ENCODE measurements at places on chromosomes 16 and 17.
A peak's percentile ranks its signal among the peaks of the same experiment; 100 is the strongest.

DNA sequence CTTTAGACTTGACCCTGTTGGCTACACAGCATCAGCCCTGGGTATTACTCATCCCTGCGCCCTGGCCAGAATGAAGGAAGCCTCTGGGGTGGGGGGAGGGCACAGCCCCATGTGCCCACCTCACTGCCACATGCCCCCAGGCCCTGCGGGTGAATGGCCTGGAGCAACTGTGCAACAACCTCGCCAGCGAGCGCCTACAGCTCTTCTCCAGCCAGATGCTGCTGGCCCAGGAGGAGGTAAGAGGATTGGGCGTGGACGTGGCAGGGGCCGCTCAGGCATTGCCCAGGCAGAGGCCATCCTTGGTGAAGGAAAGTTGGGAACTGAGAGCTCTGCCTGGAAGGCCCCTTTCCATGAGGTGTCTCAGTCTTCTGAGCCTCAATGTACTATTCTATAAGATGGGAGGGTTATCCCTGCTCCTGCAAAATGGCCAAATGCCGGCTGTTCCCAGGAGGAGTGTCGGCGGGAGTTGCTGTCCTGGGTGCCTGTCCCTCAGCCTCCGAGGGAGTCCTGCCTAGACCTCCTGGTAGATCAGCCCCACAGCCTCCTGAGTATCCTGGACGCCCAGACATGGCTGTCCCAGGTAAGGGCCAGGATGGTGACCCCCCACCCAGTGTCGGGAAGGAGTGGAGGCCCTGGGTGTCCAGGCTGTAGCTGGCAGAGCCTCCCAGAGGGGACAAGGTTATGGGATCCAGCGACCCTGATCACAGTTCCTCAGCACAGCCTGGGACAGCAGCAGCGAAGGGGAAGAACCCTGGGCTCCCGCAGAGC is 8.9 kb downstream of the MYO15B start:
- DNase-seq: no peak

GRCh38 chr17:74971842-74972106 is 785 bp downstream of the HID1 start:
- no peak for DNase-seq

DNA sequence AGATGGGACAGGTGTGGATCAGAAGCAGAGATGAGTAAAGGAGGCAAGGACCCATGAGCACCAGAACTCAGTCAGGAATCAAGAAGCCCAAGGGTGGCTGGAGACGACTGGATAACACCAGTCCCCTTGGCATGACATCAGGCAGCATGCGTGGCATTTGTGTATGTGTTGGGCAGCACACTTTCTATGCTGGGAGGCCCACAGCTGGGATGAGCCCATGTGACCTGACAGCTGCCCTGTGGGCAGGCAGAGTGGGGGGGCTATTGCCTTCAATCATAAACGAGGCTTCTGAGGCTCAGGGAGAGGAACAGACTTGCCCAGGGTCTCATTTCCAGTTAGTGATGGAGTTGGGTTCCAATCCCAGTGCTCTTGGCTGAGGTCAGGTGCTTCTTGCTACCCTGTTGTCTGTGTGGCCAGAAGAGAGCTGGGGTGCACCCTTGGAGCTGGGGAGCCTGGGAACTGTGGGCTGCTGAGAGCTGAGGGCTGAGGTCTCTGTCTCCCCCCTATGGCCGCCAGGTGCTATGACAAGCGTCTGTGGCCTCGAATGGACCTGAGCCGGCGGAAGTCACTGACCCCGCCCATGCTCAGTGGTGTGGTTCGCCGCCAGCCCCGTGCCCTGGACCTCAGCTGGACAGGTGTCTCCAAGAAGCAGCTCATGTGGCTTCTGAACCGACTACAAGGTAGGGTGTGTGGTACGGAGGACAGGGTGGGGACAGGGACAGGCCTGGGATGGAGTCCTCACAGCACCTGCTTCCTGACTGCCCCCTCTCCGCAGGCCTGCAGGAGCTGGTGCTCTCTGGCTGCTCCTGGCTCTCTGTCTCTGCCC is 7.1 kb upstream of the ORAI3 start:
- peak; percentile 84 for DNase-seq

GRCh38 chr16:14215941-14216340 is 144.8 kb downstream of the MRTFB start:
- DNase-seq: no peak

DNA sequence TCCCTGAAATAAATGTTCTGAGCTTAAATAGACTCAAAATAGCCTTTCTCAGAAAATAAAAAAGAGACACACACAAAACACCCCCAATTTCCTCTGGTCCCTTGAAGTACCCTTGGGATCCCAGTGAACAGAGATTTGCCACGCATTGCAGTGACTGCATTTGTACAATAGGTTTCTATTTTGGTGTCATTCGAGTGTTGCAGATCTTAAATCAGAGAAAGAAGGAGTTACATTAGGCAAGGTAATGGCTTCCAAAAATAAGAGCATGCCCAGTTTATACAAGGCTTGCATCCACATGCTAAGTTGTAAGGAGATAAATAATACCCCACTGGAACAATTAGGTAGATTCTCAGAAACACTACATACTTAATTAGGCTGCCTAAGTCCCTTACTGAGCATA is 2.2 kb downstream of the TOX3 start:
- no peak for DNase-seq

DNA sequence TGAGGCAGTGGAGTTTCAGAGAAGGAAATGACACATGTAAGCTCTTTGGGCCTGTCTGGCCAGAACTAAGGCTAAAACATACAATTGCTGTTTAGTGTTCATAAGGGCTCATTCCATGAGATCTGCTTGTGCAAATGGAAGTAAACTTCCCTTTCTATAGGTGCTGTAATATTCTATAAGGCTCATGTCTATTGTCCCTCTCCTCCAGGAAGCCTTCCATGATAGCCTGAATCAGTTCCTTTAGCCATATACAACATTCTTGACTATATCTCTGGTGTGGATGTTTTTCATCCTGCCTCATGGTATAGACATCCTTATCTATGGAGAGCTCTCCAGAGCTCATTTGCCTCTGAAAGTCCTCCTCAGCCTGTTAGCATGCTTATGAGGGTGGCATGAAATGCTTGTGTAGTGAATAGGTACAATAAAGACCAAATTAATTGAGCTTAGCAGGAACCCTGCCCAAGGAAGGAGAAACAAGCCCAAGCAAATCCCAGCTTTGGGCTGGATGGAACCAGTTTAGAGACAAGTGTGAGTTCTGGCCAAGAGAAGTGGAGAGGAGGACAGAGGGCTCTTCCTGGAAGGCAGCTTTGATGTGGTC is 1.6 kb upstream of the ETV4 start:
- no peak for DNase-seq

GRCh38 chr17:66300956-66301355 is 1.5 kb upstream of the PRKCA start:
- no peak for DNase-seq

DNA sequence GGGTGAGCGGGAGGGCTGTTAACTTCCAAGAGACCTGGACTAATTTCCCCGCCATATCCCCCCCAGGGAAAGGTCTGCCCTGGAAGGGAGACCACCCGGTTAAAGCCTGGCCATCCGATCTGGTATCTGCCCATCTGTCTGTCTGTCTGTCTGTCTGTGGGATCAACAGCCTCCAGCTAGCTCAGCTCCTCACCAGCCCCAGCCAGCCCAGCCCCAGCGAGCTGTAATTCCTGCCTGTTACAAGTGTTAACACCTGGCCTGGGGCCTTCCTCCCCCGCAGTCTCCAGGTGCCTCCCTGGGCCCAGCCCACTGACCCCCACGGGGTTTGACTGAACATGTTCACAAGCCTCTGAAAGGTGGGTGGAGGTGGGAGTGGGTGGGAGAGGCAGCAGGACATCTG is 4.0 kb downstream of the WNT3 start:
- no peak for DNase-seq

DNA sequence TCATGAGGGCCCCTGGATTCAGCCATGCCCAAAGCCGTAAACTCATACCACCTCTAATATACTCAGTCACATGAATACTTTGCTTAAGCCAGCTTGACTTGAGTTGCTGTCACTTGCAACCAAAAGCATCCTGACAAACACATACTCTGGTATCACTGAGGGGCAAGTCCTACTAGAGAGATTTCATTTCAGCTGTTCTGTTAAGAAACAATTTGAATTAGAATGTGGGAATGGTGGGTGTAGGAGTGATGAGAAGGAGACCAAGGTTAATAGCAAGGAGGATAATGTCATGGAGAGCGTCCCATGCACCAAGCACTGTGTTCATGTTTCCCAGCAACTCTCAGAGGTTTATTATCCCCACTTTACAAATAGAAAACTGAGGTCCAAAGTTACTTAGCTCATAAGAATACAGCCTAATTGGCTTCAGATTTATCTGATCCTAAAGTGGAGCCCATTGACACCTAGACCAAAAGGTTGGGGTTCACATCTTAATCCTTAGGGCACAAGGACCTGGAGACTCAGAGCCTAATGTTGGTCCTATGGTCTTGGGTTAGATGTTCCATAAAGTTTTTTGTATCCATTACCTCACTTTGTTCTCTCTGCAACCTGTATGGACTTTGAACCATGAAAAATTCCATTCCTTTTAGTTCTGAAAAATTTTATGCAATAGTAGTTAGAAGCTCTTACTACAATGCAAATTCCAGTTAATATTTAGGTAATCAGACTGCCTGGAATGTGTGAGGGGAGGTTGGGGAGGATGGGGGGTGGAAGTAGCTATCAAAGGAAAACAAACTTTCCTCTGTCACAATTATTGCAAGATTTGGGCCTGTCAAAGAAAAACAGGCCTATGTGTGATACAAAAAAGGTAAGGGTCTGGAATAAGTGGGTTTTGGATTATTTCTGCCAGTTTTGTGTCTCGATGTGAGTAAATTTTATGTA is 105.9 kb downstream of the IRX3 start:
- DNase-seq: no peak

DNA sequence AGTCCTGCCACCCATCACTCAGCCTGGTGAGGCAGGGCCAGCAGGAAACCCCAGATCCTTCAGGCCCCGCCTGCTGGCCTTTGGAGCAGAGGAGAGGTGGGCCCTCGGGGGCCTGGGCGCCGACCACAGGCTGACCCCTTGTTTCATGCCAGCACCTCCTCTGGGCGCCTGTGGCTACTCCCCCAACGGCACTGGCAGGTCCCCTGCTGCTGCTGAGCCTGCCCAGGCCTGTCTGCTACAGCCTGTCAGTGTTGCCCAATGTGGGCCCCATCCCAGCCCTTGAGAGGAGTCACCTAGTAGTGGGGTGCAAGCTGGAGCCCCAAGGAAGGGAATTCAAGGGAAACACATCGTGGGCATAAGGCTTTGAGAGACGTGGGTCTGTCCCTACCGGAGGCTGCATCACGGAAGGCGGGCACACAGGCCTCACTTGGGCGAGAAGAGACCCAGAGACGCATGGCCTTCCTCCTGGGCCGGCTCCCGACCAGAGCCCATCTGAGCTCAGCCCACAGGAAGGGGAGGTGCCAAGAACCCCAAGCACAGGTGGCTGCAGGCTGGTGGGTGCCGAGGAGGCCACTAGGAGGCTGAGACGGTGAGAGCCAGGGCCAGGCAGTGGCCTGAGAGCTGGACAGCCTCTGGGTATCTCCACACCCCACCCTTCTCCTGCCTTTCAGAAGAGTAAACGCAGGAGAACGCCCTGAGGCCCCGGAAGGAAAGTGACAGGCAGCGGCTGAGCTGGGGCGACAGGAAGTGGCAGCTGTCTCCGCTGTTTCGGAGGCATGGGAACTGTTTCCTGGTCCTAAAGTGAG is 8.0 kb upstream of the FASN start:
- peak; percentile 87 for DNase-seq

GRCh38 chr16:19844945-19845641 is 39.6 kb downstream of the GPRC5B start:
- DNase-seq: no peak

DNA sequence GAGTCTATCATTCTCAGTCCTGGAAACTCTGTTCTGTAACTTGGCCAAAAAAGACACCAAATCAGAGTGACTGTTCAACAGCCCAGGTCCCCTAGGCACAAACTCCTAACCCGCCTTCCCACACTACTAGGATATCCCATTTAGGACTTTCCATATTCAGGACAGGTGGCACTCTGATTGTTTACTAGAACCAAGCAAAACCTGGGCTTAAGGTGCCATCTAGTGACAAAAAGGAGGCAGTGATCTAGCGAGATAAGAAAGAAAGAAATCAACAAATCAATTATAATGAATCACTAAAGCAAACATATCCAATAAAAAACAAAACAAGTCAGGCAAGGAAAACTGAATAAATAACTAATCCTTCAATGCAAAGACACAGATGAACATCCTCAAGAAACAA is 203.9 kb downstream of the CEP112 start:
- no peak for DNase-seq

GRCh38 chr17:38605411-38605840 is 326 bp downstream of the SRCIN1 start:
- peak; percentile 88 for DNase-seq

DNA sequence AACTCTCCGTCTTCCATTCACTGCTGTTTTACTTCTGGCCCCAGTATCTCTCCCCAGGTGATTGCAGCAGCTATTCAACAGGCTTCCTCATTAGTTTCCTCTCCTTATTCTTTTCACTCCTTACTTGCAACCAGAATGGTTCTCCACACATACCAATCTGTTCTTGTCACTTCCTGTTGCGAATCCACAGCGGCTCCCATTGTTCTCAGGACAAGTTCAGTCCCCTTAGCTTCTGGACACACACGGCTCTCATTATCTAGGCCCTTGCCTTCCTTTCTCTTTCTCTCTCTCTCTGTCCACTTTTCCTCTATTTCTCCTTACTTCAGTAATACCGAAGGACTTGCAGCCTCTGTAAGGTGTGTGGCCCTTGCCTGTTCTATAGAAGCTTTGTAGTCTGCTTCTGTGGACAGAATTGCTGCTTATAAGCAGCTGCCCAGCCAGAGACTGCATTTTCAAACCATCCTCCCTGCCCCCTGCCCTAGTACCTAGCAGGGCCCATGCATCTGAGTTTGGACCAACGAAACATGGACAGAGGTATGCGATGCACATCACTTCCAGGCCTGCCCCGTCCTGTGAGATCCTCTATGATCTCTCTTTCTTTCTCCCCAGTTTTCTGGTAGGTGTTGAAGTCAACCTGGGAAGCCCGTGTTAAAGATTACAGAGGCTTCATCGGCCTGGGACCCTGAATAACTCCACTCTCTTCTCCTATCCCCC is 45.7 kb downstream of the VAT1L start:
- DNase-seq: no peak

DNA sequence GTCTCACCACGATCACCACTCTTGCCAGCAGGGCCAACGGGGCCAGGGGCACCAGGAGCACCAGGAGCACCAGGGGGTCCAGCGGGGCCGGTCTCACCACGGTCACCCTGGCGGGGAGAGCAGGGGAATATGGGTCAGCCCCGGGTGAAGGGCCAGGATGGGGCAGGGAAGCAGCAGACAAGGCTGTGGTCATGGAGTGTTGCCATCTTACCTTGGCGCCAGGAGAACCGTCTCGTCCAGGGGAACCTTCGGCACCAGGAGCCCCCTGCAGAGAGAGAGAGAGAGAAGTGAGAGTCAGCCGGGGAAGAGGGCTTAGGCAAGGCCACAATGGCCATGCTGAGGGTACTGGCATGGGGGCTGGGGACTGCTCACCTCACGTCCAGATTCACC is 12.9 kb downstream of the COL1A1 start:
- no peak for DNase-seq

GRCh38 chr17:56540836-56541235 is 52.7 kb upstream of the NOG start:
- no peak for DNase-seq

DNA sequence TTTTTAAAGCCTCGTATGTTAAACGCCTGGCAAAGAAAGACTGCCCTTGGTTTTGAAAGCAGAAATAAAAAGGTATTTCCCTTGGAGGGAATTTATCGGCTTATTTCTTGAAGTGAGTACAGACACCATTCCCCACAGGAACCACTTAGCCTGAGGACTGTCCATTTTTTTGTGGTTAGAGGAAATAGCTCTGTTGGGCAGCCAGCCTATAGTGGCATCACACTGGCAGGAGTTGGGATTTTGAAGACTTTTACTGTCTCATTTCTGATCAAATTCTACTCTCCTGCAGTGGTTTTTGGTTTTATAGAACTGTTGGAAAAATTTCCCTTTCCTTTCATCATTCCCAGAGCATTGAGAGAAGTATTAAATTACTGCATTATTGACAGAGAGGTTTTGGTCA is 34.1 kb upstream of the CDC6 start:
- DNase-seq: no peak

All from ecto neural progenitor cell (in vitro differentiated cells).